ENCODE measurements at places on chromosomes 12 and 14.

DNA sequence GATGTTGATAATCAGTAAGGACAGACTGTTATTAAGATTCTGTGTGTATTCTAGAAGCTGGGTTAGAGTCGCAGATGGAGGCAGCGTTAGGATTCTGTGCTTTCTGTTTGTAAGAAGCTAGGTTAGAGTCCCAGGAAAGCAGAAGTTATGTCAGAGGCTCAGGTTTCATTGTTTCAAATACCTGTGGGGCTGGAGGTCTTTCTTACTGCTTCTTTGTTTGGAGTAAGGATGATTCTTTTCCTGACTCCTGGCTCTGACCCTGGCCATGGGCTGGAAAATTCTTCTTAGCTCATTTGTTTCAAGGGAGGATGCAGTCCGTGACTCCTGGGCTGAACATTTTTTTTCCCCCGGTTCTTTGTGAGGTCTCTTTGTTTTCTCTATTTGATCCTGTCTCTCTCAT is 5.2 kb downstream of the MUCL1 start:
- DNase-seq = no peak

- DNase-seq = no peak
Measured at GRCh38 chr12:101042211-101042610, 167.8 kb downstream of the SLC5A8 start.

DNA sequence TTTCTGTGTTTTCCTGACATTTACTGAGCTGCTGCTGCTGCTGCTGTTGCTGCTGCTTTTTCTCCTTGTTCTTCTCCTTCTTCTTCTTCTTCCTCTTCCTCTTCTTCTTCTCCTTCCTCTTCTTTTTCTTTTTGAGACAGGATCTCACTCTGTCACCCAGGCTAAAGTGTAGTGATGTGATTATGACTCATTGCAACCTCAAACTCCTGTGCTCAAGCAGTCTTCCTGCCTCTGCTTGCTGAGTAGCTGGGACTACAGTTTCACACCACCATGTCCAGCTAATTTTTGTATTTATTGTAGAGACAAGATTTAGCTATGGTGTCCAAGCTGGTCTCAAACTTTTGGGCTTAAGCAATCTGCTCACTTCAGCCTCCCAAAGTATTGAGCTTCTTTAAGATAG is 95.8 kb downstream of the TMTC3 start:
- DNase-seq = no peak

DNA sequence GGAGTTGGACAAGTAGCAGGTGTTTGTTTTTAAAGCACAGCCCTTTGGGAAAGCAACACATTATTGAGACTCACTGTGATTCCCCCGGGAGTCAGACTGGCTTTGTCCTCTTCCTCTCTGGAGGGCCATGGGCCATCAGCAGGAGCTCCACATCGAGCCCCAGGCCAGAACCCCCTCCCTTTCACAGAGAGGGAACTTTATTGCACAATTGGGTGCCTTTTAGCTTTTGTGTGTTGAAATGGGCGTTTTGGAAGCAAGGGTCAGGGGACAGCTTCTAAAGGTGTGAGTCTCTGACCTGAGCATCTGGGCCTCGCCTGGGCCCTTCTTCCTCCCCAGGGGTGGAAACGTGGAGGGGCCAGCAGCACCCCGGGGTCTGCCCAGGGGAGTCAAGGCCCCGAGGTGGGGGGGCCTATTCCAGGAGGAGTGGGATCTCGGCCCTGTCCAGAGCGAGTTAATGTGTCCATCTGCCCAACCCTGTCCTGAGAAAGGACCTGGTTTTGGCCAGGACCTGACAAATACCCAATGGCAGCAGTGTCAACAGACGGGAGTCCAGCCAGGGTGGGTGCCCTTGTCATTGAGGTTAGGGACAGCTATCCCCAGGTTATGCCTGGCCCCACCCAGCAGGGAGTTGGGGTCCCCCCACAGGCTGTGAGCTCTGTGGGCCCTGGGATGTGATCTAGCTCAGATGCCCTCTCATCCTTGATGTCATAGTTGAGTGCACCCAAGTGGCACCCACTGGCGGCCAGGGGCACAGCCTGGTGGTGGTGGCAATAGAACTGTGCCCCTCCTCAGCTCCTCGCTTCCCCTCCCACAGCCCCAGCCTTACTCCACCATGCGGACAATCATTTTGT is 37.1 kb downstream of the SLC8B1 start:
- no peak for DNase-seq

DNA sequence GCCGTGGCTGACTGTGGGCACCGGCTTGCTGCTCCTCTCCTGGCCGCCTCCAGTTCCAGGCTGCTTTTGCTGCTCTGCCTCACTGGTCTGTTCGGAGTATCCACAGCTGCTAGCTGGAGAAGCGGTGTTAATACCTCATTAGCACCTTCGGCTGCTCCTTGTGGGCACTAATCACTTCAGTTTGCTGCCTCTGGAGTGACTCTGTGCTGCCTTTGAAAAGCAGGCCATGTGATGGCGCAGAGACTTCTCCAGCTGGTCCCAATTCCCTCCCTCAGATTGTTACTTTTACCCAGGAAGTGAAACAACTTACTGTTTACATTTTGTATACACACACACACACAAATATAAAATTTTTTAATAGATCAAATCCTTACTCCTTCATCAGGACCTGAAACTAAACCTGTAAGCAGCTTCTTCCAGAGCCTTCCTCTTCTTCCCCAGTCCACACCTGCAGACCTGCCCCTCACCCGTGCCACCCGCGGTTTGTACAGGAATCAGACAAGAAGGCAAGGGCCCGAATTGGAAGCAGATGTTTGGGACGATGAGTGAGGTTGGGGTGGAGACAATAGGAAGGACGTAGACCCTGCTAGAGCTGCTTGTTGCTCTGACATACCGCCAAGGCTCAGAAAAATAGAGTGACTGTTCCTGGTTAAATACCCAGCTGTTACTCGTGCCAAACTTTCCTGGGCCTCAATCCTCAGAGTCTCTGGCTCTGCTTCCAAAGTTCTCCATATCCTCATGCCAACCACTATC is 41.5 kb upstream of the LTBP2 start:
- DNase-seq = no peak

DNA sequence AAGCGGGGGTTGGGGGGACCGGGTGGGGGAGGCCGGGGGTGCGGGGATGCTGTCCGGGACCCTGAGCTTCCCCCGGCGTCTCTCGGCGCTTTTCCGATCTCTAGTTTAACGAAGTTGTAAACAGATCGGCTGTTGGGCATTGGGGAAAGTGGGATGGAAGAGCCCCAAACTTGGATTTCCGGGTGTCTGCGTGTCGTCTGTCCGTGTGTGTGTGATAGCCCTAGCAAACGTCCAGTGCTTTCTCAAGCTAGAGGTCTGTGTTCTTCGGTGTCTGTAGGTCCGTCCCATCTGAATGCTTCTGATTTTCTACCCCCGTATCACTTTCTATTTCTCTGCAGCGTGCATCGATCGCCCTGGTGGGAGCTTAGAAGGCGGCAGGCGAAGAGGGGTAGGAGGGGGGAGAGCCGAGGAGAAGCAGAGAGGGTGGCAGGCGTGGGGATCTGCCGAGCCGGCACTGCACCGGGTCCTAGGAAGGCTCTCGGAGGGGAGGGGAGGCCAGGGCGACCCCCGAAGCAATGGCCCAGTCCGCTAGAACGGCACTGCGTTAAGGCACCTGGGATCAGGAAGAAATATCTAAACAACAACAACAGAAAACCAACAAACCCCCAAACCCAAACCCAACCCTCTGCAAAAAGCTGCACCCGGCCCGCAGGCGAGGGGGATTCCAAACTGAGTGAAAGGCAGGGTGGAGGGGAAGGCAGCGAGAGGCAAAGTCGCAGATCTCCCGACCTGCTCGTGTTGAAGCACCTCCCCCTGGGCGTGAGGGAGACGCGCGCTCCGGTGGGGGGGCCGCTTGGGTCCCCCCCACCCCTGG is 1.0 kb downstream of the KCNA1 start:
- DNase-seq = no peak

DNA sequence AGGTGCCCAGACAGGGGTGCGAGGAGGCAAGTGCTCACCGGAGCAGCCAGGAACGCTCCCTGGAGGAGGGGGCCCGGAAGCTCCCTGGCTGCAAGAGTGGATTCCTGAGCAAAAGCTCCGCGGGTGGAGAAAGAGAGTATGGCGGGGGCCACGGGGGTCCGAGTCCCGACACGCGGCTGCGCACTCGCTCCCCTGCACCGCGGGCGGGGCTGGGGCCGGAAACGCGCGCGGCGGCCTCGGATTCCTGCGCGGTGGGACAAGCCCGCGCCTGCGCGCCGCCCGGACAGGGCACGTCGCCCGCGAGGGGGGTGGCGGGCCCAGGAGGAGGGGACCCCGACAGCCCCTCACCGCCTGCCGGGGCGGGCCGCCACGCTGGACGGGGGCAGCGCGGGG is 27.8 kb upstream of the GPR132 start:
- DNase-seq = peak; percentile 68

DNA sequence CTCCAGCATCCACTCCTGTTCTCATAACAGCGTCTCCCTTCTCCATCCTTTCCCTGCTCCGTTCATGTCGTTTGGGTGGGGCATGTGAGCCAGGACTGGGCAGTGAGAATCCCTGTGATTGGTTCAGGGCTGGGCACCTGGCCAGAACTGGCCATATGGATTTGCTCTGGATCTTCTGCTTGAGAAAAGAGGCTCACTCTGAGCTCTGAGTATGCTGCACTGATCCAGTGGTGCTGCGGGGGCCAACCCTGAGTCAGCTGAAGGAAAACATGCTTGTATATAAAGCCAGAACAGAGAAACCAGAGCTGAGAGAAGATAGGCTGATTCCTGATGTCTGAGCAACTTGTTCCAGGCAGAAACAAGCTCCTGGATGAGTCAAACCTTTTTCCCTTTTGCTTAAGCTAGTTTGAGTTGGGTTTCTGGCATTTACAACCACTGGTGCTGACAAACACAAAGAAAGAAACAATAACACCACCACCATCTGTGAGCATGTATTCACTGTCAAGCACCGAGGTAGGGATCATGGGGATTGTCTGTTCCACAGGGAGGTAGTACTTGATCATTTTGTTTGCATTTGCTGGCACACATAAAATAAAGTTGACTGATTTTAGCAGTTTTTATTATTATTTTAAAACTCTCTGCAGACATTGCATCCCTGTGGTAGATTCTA is 14.0 kb upstream of the HPD start:
- DNase-seq = no peak

DNA sequence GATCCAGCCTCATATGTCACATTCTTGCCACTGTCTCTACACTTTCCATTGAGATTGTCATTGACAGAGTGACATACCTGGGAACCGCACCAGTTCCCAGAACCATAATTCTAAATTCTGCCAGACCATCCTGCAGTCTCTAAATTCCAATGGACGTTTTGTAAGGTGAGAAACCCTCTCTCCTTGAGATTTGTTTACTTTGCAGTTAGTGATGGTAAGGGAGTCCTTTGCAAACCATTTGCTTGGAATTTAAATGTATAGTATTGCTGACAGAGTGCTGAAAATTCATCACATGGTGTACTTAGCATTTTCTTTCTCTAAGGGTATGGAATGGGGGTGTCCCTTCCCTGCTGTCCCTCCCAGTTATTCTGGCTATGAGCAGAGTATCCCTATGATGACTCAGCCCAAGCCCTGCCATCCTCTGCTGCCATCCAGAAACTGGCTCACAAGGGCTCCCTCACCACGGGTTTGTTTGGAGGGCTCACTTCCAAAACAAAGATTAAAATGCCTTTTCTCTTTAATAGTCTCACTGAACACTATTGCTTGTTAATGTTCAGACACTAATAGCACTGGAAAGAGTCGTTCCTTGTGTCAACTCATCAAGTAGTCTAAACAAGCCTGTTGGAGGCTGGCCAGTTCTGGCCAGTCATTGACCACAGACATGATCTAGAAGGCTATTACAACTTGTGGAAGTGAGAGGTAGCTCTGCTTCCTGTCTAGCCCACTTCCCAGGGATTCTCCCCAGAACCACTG is 129.0 kb upstream of the HMGA2 start:
- DNase-seq = no peak

GRCh38 chr14:23492618-23493272 is 23.2 kb downstream of the NGDN start:
- no peak for DNase-seq

- DNase-seq = no peak
Measured at GRCh38 chr14:76106188-76106587, 45.5 kb upstream of the GPATCH2L start.

GRCh38 chr14:80446356-80446755 is 235.1 kb upstream of the DIO2 start:
- DNase-seq = no peak

DNA sequence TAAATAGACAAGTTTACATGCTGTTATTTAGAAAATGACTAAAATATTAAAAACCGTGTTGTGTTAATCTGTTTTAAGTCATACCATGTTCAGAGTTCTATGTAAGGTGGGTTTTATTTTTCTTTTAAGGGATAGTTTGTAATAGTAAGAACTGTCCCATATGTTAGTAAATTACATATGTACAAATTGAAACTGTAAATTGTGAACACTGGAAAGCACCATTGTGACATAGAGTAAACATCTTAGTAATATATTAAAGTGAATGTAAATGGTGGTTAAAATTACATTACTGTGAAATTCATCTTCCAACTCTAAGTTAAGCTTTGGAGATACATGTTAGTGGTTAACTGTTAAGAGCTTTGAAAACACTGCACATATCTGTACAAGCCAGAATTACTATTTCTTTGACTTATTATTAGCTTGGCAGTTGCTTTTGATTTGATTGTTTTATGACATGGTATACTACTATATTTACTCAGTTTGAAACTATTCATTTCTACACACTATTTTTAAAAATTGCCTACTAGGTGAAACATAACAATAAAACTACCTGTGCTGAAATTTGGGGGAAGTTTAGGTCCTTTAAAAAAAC is 27.4 kb upstream of the DIP2B start:
- no peak for DNase-seq

GRCh38 chr14:104576232-104576969 is 3.2 kb upstream of the C14orf180 start:
- DNase-seq = no peak

DNA sequence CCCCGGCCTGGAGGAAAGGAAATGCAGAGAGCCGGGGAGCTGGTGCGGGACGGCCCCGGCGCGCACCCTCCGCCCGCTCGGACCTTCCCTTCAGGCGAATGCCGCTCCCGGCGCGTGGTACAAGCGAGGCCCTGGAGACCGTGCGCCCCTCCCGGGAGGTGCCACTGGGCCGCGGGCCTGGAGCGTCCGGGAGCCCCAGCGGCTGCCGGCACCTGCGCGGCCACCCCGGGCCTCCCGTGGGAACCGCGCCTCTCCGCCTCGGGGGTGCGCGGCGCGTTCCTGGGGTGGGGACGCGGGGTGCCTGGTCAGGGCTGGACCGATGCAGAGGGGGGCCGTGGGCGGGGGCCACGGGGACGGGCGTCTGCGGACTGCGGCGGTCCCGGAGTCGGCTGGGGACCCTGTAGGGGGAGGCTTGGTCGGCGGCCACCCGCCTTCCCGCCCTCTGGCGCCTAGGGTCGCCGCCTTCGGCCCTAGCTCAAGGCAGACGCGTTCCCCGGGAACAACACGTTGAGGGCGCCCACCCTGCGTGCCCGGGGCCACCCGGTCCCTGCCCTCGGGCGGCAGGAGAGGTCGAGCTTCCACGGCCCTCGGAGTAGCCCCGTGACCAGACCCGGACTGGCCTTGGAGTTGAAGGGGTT is 599 bp downstream of the PAPLN start:
- DNase-seq = no peak
